Right renal cortex interstitium (tissue), 3 donors: ENCODE measurements at places on chromosomes 12 and 14. TPM values are rescaled to one million over a fixed set of nuclear protein-coding genes. Genes with fewer than 3 reads are reported as not detected.

- DNase-seq: no peak
Measured at GRCh38 chr14:96192975-96193805, 11.4 kb upstream of the BDKRB2 start.

The EP400 gene
- 31.6 TPM for polyA plus RNA-seq

DNA sequence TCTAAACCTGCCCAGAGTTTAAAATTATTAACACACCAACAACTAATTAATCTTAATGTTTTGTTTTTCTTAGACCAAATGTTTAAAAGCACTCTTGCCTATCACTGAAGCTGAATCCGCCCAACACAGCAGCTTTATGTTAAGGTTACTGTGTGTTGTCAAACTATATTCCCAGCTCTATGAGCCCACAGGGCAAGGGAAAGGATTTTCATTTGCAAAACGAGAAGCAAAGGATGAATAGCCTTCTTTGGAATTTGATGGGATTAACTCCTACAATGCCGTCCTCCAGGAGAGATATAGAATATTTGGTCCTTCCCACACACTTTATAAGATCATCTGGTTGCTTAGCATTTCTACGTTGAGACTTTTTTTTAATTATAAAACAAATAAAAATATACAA is 43.7 kb downstream of the DUSP16 start:
- DNase-seq: no peak

The GPD1 gene
- polyA plus RNA-seq: 75.1 TPM

- DNase-seq: no peak
Measured at GRCh38 chr14:44107156-44107555, 399.9 kb downstream of the FSCB start.

GRCh38 chr14:57302883-57303282 is 34.1 kb downstream of the AP5M1 start:
- no peak for DNase-seq

The RBP5 gene
- 50.9 TPM for polyA plus RNA-seq

The ARMH4 gene
- 80.2 TPM for polyA plus RNA-seq
